Nephron progenitor cell (in vitro differentiated cells): ENCODE measurements at places on chromosomes 4 and X.
A peak's percentile ranks its signal among the peaks of the same experiment; 100 is the strongest.

DNA sequence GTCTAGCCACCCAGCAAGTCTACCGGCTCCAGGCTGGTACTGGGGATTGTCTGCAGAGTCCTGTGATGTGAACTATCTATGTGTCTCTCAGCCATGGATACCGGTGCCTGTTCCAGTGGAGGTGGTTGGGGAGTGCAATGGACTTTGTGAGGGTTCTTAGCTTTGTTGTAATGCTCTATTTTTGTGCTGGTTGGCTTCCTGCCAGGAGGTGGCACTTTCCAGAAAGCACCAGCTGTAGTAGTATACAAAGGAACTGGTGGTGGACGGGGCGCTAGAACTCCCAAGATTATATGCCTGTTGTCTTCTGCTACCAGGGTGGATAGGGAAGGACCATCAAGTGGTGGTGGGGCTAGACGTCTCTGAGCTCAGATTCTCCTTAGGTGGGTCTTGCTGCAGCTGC is 306.4 kb upstream of the POF1B start:
- DNase-seq: no peak

GRCh38 chr4:80655662-80656061 is 320.1 kb downstream of the CFAP299 start:
- no peak for DNase-seq

- DNase-seq: no peak
Measured at GRCh38 chr4:53040459-53040815, 178.3 kb downstream of the RASL11B start.

DNA sequence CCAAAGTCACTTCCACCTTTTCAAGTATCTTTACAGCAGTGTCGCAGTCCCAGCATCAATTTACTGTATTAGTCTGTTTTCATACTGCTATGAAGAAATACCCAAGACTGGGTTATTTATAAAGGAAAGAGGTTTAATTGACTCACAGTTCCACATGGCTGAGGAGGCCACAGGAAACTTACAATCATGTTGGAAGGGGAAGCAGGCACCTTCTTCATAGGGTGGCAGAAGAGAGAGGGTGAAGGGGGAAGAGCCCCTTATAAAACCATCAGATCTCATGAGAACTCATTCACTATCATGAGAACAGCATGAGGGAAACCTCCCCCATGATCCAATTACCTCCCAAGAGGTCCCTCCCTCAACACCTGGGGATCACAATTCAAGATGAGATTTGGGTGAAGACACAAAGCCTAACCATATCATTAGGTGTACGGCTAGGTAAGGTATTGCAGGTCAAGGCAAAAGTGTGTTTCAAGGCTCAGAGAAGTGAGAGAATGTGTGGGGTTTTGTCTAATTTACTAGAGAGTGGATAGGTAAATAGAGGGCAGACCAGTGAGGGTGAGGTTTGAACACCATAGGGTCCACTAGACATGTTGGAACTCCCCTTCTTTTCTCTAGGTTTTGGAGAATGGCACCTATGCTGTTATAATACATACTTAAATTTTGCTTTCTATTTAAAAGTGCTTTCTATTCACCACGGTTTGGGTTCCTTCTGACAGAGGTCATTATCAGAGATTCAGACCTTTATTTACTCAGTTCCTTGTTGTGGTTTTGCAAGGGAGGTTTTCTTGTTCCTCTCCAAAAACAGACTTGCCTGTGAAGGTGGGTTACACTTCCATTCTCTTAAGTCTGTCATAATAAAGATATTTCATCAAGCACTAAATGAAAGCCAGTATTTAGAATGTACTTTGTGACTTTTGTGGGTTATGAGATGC is 186.6 kb downstream of the CPEB2 start:
- no peak for DNase-seq

- DNase-seq: no peak
Measured at GRCh38 chr4:152115794-152116193, 355.0 kb upstream of the GATB start.

- DNase-seq: no peak
Measured at GRCh38 chrX:109347632-109348031, 134.3 kb downstream of the GUCY2F start.

- no peak for DNase-seq
Measured at GRCh38 chrX:153413731-153414130, 2.5 kb downstream of the ZFP92 start.

- DNase-seq: no peak
Measured at GRCh38 chr4:2977211-2978088, 14.1 kb downstream of the GRK4 start.

- no peak for DNase-seq
Measured at GRCh38 chrX:15911734-15912550, 57.3 kb upstream of the AP1S2 start.

DNA sequence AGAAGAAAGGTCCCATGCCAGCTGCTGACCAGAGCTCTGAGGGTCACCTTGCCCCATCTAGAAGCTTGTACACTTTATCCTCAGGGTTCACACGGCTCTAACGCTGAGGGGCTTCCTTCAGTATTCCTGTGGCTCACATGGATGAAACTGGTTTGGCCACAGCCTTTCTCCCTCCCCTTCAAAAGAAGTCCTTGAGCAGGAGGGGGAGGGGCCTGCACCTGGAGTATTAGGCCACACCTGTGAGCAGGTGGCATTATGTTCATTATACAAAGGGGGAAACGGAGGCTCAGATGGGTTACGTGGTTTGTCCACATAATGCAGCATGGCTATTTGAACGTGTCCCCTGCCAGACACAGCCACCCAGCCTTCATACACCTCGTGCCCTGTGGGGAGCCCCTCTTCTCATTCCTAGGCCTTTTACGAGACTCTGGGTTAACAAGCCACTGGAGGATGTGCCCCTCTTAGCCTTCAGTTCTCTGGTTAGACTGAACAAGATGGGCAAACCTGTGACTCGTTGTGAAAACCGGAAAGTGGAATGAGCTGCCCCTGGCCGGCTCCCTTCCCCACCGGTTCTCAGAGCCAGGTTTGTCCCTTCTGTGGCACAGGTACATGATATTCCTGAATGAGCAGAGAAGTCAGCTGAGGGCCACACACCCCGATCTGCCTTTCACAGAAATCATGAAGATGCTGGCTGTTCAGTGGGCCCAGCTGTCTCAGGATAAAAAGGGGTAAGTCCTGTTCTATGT is 27.2 kb upstream of the JAKMIP1 start:
- DNase-seq: no peak

GRCh38 chr4:75849461-75849860 is 52.8 kb downstream of the PPEF2 start:
- DNase-seq: peak; percentile 10

GRCh38 chr4:182918791-182919302 is 1.7 kb upstream of the DCTD start:
- no peak for DNase-seq

DNA sequence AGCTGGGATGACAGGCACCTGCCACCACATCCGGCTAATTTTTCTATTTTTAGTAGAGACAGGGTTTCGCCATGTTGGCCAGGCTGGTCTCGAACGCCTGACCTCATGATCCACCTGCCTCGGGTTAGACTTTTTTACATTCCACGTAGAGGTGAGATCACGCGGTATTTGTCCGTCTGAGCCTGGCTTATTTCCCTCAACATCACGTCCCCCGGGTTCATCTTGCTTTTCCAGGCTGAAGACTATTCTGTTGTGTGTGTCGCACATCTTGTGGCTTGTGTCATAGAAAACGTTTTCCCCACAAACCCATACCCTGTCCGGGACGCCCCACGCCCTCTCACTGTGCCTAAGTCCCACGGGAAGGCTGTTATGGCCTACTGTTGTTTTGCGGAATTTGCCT is 185.3 kb downstream of the CRLF2 start:
- DNase-seq: no peak

DNA sequence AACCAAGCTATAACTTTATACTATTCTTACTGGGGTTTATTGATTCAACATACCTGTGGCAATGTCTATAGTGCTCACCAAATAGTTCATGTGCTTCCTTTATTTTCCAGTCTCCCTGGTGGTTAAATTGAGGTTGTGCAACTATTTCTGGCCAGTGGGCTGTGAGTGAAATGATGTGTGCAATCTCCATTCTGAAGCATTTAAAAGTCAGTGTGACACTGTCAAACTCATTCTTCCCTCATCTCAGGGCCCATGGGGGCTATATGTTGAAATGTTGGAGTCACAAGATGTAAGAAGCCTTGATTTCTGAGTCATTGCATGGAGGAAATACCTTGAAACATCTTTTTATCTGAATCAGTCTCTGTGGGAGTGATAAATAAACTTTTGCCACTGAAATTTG is 414.3 kb upstream of the RPS6KA3 start:
- DNase-seq: no peak
